ENCODE measurements at places on chromosomes 13 and 19.

- DNase-seq: no peak
Measured at GRCh38 chr13:96238241-96238640, 148.3 kb downstream of the HS6ST3 start.

- DNase-seq: no peak
Measured at GRCh38 chr13:51977625-51978024, 33.6 kb downstream of the ATP7B start.

GRCh38 chr13:31394506-31394905, 194.7 kb downstream of the B3GLCT start:
- no peak for DNase-seq

- DNase-seq: peak; percentile 5
Measured at GRCh38 chr19:9967326-9967725, 31.0 kb upstream of the OLFM2 start.

DNA sequence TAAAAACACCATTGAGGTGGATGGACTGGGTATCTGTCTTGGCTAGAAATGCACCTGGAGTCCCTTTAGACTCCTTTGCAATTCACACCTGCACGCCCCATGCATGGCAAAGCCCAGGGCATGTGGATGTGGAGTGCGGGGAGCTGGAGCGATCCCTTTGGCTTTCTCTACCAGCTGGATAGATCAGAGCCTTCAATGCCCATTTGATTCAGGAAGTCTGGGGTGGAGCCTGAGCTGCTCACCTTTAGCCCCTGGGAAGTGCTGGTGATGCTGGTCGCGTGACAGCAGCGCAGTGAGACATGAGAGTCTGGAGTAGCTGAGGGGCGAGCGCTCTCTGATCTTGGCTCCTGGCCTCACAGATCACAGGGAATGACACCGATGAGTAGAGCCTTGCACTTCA, 4.8 kb upstream of the ZNF536 start:
- DNase-seq: no peak

DNA sequence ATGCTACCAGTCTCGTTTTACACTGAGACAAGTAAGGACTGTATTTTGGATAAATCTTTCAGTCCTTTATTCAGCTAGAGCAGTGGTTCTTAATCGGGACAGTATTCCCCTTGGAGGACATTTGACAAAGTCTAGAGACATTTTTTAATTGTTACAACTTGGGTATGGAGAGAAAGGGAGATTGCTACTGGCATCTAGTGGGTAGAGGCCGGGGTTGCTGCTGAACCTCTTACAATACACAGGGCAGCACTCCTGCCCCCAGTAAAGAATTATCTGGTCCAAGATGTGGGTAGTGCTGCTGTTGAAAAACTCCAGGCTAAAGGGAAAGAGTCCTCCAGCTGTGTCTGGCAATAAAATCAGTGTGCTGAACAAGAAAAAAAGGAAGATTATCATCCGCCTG, 334.8 kb downstream of the SLC7A1 start:
- DNase-seq: peak; percentile 26

Measured in brain (organoid and tissue), 16 donors.